Stimulated activated CD4-positive, alpha-beta T cell treated with anti-CD3 and anti-CD28 coated beads, Interleukin-4, amount 100 ng/mL, for 48 hours (primary cell): ENCODE measurements at places on chromosomes 13 and 19.

- DNase-seq, result no peak
Observed at GRCh38 chr13:95432141-95432540, 120.4 kb upstream of the CLDN10 start.

DNA sequence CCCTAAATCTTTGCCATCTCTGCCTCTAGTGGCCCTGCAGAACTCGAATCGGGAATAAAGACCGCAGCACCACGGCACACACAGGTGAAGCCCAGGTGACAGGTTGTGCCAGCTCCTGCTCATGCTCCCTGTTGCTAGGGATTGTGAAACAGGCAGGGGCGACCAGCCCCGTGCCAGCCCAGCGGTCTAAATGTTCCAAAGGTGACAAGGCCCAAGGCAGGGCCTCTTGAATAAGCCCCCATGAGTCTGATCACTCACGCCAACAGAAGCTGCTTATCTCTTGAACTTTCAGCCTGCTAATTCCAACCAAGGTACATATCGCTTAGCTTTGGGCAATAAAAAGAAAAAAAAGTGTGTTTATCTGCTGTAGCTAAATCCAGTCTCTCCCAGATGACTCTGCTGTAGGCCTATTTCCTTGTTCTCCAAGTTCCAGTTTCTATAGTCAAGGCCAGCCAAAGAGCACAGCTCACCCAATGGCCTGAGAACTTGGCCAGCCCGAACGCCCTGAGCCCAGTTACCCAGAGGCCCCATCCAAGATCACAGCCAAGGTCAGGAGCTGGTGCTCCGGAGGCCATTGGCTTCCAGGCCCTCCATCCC lies 191.1 kb upstream of the GPR12 start:
- no peak for DNase-seq

GRCh38 chr13:75422028-75422427 lies 59.9 kb downstream of the TBC1D4 start:
- DNase-seq, result no peak

GRCh38 chr13:44393391-44393790 lies 19.8 kb downstream of the SERP2 start:
- no peak for DNase-seq

GRCh38 chr13:98540476-98540875 lies 36.4 kb downstream of the STK24 start:
- no peak for DNase-seq
